ENCODE measurements at places on chromosomes 3 and 15.

- no peak for DNase-seq
Measured at GRCh38 chr15:88401251-88401995, 65.8 kb downstream of the MRPL46 start.

DNA sequence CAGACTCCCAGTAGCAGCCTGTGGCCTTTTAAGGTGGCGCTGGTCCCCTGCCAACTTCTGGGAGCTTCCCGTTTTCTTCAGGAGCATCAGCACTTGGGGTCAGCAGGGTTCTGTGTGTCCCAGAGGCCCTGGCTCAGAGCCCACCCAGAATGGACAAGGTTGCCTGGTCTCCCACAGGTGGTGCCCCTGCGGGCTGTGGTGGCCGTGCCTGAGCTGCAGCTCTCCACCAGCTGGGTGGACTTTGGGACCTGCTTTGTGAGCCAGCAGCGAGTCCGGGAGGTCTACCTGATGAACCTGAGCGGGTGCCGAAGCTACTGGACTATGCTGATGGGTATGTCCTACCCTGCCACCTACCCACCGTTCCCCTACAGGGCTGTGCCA lies 15.5 kb downstream of the ACAA1 start:
- no peak for DNase-seq

GRCh38 chr15:68053001-68053400 lies 1.1 kb upstream of the PIAS1 start:
- DNase-seq = no peak

DNA sequence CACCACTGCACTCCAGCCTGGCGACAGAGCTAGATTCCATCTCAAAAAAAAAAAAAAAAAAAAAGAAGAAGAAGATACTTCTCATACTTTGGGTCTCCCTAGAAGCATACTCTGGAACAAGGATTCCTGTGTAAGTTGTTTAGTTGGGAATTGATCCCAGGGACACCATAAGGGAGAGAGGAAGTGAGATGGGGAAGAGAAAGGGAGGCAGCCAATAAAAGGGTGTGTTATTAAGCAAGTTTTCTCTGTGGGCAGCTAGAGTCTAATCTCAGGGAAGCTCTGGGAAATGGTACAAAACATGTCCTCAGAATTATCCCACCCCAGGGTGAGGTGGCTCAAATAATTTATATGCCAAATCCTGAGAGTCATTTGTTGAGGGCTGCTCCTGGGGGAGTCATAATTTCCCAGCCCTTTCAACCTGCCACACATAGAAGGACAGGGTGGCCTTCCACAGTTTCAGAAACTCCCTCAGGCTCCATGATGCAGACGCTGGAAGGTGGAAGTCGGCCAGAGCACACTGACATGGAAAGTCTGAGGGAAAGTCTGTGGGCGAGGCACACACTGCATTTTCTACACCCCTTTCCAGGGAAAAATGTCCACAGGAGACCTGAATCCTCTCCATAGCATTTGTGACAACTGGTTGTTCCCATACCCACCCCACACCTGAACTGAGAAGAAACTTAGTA lies 86.4 kb upstream of the SLC4A7 start:
- no peak for DNase-seq

- no peak for DNase-seq
Measured at GRCh38 chr15:101651554-101652097, 555 bp downstream of the TM2D3 start.

- DNase-seq = no peak
Measured at GRCh38 chr15:78049691-78050440, 27.6 kb downstream of the TBC1D2B start.

GRCh38 chr15:100940767-100941379 lies 21.7 kb downstream of the LRRK1 start:
- DNase-seq = no peak

GRCh38 chr3:66797889-66798560 lies 200.1 kb upstream of the KBTBD8 start:
- peak; percentile 32 for DNase-seq

DNA sequence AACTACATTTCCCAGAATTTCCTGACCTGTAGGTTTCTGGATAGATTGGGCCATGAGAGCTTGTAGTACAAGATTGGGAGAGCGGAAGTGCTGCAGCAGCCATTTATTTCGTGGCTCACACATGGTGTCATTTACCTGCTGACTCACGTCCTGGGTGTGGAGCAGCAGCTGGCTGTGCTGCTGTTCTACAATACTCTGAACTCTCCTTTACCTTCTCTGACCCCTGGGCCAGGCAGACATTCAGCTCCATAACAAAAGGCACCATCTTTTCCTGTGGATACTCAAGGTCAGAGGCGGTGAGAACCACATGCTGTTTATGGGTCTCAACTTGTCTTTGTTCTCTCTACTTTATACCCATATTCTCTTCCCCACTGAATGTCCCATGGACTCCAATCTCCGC lies 490.2 kb downstream of the IGSF11 start:
- no peak for DNase-seq

GRCh38 chr3:184602372-184603150 lies 41.0 kb downstream of the EPHB3 start:
- no peak for DNase-seq

DNA sequence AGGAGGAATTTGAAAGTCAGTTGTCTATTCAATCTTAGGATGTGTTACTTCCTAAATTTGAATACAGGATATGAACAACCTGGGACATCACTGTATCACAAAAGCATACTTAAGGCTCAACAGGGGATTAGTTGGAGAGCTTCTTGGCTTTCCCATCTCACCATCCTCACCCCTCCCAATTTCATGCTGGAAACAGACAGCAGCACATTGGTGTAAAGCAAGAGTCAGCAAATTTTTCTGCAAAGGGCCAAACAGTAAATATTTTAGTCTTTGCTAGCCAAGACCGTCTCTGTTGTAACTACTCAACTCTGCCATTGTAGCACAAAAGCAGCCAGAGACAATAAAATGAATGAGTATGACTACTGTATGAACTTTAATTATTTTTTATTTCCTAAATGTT lies 94.9 kb downstream of the ERC2 start:
- DNase-seq = no peak

GRCh38 chr15:35757361-35757760 lies 211.4 kb upstream of the DPH6 start:
- no peak for DNase-seq

- peak; percentile 35 for DNase-seq
Measured at GRCh38 chr3:58299839-58300516, 6.1 kb upstream of the RPP14 start.

DNA sequence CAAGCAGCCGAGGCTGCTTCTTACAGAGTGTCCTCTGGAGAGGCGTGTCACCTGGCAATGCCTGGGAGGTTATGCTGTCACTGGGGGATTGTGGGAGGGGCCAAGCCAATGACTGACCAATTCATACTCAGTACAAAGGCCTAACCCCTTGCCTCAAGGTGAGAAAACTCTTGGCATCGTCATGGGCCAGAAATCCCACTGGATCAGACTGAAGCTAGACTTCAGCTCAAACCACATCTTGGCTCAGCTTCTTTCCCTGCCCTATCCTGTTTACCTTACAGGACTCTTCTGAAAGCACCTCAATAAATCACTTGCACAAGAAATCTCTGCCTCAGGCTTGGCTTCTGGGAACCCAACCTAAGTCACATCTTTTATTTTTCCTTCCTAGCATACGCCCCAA lies 9.5 kb downstream of the ANAPC13 start:
- DNase-seq = no peak

DNA sequence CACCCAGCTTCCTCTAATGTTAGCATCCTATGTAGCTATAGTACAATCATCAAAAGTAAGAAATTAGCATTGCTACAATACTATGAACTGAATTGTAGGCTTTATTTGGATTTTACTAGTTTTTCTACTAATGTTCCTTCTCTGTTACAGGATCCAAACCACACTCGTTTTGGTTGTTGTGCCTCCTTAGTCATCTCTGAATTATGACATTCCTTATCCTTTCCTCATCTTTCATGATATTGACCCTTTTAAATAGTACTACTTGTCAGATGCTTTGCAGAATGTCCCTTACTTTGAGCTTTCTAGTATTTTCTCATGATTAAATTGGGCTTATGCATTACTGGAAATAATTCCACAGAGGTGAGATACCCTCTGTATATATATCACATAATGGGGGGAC lies 265.4 kb downstream of the VPS13C start:
- no peak for DNase-seq

DNA sequence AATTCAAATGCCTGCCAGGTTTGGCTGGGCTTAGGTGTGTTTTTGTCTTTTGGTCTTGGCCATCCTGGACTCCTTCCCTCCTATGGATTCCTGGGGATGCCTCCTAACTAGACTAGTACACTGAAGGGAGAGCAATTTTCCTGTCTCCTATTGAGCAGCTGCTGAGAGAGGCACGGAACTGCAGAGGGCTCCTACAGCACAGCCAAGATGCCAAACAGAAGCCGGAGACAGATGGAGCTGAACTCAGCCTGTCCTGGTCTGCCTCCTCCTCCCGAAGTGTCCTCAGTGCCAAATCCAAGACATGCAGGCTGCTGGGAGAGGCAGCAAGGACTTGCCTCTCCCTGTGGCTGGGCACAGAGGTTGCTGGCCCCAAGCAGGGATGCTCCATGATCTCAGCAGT lies 256.6 kb upstream of the PROK2 start:
- no peak for DNase-seq

- no peak for DNase-seq
Measured at GRCh38 chr3:25292595-25292994, 135.5 kb upstream of the RARB start.

GRCh38 chr3:77025471-77025870 lies 14.4 kb upstream of the ROBO2 start:
- no peak for DNase-seq

GRCh38 chr15:85337425-85338074 lies 42.9 kb upstream of the AKAP13 start:
- DNase-seq = no peak

DNA sequence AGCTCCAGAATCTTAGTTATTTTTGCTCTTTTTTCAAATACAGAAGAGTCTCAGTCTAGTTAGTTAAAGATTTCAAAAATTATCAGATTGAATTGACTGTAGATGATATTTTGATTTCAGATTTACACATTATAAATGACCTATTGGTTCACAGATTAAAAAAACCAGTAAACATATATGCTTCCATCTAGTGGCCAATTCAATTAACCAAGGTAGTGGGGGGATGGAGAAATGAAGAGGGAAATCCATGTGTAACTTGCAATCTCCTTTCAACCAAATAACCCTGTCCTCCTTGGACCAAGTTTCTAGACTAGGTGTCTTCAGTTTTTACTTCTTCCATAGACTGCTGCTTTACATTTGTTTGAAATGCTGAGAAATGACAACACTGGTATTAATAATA lies 789.8 kb downstream of the ROBO1 start:
- no peak for DNase-seq

GRCh38 chr15:69497667-69498066 lies 45.0 kb downstream of the RPLP1 start:
- DNase-seq = no peak

DNA sequence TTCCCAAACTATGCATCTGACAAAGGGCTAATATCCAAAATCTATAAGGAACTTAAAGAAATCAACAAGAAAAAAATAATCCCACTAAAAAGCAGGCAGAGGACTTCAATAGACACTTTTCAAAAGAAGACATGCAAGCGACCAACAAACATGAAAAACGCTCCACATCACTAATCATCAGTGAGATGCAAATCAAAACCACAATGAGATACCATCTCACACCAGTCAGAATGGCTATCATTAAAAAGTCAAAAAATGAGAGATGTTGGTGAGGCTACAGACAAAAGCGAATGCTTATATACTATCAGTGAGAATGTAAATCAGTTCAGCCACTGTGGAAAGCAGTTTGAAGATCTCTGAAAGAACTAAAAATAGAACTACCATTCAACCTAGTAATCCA lies 20.2 kb downstream of the CFAP44 start:
- no peak for DNase-seq

GRCh38 chr15:83380059-83380458 lies 67.1 kb upstream of the SH3GL3 start:
- DNase-seq = no peak

DNA sequence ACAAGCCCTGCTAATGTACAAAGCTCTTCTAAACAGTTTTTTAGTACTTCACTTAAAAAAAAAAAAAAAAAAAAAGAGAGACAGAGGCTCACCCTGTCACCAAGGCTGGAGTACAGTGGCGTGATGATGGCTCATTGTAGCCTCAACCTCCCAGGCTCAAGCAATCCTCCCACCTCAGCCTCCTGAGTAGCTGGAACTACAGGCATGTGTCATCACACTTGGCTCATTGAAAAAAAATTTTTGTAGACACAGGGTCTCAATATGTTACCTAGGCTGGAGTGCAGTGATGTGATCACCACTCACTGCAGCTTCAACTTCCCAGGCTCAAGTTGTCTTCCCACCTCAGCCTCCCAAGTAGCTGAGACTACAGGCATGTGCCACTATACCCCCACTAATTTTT lies 47.6 kb upstream of the HEG1 start:
- no peak for DNase-seq

DNA sequence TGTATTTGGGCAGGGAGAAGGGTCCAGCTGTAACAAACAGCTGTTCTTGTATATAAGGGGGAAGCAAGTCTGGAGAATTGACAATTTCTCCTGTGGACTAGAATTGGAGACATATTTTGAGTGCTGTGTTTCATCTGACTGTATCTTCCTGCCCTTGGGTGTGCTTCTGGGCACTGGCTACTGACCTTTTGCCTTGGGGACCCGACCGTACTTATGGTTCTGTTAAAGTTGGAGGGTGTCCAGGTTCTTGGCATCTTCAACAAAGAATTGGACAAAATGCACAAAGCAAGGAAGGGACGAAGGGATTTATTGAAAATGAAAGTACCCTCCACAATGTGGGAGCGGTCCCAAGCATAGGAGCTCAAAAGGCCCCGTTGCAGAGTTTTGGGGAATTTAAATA lies 31.0 kb downstream of the MAP2K1 start:
- no peak for DNase-seq

GRCh38 chr3:46713898-46714552 lies 3.6 kb downstream of the PRSS50 start:
- DNase-seq = no peak

DNA sequence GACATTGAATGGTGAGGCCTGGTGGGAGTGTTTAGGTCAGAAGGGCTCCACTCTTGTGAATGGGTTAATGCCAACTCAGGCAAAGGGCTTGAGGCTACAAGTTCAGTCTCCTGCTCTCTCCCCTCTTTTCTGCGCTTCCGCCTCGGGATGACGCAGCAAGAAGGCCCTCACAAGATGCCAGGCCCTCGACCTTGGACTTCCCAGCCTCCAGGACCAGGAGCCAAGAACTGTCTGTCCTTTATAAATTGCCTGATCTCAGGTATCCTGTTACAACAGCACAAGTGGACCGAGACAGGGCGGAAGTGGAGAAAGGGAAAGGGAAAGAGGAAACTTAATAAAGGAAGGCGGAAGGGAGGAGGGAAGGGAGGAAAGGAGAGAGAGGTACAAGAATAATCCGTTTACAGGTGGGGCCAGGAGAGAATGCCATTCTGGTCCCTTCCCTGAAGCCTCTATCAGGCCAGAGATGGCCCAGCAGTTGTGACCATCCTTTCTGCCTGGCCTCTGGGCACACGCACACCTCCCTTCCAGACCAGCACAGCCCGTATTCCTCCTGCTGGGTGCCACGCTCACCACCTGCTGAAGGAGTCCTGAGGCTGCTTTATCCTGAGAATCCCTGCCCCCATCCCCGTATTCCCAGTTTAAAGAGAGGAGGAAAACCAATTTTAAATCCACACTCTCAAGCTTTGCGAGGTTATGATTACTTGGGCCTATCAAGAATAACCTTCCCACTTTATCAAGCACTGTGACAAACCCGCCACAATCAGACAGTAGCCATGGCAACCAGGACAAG lies 64.2 kb downstream of the OXNAD1 start:
- no peak for DNase-seq

Data from neuronal stem cell (in vitro differentiated cells).